Foreskin keratinocyte (primary cell): ENCODE measurements at places on chromosomes 16 and 17.

- no peak for DNase-seq
These were observed 9.9 kb downstream of the ITGB4 start for GRCh38 chr17:75731086-75731715.

DNA sequence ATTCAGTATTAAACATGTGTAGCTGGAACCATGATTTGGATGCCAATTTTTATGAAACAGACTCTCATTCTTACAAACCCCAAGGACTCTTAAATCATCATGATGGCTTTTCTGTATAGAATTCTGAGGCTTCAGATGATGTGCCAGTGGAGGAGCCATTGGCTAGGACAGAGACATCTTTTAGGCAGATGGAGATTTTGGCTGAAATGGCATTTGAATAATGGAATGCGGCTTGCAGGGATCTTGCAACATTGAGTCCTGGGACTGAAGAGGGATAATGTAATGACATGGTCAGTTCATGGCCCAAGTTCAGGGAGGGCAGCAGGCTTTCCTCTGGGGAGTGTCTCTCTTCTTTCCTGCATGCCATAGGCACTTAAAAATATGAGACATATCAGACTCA is 172.4 kb downstream of the ABCA8 start:
- no peak for DNase-seq

DNA sequence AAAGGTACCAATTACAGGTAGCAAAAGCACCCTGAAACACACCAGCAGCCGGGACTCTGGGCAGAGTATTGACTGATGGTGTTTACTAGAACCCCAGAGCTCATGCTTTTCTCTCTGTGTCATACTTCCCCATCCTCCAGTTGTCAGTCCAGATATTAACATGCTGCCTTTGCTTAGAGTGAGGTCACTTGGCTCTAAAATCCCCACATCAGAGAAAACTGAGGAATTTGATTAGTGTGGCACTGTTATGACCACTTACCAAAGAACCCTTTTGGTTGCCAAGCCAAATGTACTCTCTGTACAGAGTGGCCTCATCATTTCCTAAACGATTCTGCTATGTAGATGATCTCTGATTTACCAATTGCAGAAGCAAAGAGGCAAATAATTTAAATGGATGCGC is 80.4 kb downstream of the ABCC12 start:
- DNase-seq, result no peak

- peak; percentile 74 for DNase-seq
These were observed 75.6 kb downstream of the CHD9 start for GRCh38 chr16:53130159-53131049.

DNA sequence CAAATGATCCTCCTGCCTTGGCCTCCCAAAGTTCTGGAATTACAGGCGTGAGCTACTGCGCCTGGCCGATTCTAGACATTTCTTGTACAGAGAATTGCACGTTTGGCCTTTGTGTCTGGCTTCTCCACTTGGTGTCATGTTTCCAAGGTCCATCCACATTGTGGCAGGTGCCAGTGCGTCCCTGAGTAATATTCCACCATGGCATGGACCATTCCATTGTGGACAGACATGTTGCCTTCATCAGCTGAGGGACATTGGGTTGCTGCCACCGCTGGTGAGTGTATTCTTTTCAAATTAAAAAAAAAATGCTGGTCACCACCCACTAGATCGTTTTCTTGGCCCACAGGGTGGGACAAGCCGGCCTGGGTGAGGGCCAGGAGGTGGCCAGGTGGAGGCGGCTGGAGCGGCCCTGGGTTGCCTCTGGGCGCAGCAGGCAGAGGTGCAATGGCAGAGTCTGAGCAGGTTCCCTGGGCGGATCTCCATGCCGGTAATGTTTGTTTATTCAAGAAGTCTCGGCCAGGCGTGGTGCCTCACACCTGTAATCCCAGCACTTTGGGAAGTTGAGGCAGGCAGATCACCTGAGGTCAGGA is 274.1 kb downstream of the SEC14L1 start:
- no peak for DNase-seq

GRCh38 chr17:33050611-33051140 is 59.0 kb downstream of the SPACA3 start:
- no peak for DNase-seq

GRCh38 chr17:27743281-27743885 is 56.9 kb downstream of the NOS2 start:
- no peak for DNase-seq

DNA sequence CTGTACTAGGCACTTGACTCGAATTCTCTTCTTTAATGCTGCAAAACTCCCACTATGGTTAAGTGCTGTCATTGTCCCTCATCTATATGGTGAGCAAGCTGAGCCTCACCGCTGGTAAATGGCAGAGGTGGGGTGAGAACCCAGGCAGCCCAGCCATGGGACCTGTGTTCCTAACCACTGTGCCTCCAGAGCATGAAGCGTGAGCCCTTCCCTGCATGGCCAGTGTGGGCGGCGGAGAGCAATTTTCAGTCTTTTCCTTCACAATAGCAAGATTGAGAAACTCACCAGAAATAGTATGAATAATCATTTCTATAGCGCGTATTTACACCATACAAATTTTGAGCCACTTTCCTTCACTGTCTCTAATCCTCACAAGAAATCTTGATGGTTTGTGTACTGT is 9.2 kb downstream of the BFAR start:
- DNase-seq, result no peak

DNA sequence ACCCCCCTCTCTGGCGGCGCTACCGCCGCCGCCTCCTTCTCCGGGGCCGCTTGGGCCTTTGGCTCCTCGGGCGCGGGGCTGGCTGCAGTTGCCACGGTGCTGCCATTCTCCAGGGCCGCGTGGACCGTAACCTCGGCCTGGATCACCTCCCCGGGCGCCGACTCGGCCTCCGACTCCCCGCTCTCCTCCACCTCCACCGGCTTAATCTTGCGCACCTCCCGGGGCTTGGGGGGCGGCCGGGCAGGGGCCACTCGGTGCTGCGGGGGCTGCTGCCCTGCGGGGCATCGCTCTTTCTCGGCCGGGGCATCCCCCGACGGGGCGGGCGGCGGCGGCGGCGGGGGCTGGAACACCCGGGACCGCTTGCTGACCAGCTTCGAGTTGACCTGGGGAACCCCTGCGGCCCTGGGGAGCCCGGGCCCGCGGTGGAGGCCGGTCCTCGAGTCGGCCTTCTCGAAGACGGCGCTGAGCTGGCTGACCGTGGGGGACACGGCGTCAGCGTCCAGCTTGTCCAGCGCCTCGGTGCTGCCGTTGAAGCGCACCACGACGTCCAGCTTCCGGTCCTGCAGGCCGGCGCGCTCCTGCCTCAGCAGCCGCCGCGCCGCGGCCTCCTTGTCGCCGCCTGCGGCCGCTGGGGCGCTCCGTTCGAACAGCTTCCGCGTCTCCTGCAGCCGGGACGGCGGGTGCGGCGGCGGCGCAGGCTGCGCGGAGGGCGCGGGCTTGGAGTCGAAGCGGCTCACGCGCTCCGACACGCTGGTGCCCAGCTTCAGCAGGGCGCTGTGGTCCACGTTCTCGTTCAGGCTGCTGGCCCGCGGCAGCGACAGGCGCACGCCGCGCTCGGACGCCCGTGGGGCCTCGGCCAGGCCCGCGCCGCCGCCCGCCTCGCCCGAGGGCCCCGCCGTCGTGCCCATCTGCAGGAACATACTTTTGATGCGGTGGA is 792 bp downstream of the PPP1R9B start:
- DNase-seq, result no peak

- DNase-seq, result no peak
These were observed 791 bp downstream of the DNAI2 start for GRCh38 chr17:74274709-74275340.

DNA sequence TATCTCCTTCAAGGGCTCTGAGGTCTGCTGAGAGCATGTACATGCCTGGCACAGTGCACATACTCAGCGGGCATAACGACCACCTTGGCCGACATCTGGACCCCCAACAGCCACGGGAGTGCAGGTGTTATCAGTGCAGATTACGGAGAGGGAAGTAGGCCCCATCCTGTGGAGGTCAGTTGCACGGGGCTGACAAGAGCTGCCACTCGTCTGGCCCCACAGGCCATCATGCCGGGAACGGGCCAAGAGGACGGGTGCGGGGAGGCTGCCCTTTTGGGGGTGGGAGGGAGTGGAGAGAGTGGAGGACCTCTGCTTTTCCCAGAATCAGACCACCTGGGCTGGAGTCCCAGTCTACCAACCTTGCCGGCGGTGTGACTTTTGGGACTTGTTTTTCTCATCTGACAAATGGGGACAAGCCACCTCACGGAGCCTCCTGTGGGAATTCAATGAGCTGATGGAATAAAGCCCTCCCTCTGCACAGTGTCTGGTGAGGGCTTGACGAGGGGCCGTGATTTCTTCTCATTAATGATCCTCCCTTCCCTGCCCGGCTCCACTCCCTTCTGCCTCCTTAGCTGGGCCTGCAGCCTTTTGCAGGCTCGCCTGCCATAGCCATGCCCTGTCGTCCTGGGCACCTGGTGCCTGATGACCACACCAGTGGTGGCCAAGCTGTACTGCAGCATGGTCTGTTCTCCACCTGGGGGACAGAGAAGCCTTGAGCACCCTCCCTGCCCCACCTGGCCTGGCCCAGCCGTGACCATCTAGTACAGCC is 4.6 kb downstream of the PRSS33 start:
- DNase-seq, result no peak

DNA sequence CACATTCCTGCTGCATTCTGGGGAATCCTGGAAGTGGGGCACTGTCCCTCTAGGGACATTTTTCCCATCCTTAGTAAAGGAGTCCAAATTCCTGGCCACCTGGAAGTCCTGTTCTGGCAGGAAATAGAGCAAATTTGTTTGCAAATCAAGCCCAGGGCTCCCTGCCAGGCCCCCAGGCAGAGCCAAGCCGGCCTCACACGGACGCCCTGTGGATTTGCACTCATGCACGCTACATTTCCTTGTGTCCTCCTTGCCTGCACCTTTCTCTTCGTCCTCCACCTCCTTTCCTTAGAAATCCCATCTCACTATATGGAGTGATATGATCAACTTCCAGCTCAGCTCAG is 7.0 kb upstream of the CALB2 start:
- no peak for DNase-seq

DNA sequence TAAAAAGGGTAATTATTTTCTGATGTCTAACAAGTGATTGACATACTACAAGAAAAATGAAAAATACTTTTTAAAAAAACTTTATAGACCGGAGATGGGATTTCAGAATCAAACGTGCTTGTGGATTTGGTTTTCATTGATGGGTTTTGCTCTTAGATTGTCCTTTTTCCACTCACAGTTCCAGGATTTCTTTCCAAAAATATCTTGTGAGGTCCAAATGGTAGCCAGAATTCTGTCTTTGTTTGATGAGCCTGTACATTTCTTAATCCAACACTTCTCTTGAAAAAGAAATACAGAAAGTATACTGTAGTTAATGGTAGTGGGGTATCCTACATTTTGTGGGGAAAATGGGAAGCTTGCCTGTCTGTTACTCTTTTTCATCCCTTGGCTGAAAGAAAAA is 329.3 kb downstream of the KCNJ2 start:
- DNase-seq, result no peak

DNA sequence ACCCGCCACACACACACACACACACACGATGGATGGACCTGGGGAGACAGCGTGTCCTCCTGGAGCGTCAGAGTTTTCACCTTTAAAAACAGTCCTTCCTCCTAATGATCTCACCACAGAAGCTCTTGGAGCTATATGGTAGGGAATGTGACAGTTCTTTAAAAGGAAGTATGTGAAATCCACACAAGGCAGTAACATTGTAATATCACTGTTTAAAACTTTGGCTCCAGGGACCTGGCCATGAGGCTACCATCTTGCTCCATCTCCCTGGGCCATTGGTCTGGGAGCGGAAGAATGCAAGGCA is 302.4 kb downstream of the SOX9 start:
- DNase-seq, result no peak

- no peak for DNase-seq
These were observed 3.8 kb upstream of the TMC7 start for GRCh38 chr16:18979936-18980335.

DNA sequence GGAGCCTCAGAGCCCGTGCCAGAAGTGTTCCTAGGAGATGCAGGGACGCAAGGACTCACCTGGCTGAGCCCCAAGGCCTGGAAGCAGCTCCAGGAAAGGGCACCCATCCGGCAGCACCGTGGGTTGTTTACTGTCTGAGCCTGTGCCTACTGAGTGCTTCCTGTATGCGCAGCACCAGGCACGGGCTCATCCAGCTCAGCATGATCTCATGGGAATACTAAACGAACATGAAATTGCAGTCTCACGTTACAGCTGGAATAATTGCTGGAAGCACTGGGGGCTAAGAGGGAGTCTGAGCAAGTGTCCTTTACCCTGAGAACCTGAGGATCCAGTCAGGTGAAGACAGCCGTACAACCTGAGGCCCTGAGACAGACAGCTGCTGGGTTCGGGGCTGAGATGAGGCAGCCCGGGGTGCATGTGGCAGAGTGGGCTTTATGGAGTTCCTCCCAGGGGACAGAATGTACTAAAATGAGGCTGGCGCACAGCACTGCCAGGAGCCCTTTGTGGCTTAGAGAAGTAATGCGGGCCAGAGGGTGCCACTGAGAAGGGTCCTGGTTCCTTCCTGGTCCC is 5.4 kb downstream of the CTRL start:
- DNase-seq, result peak; percentile 24

- no peak for DNase-seq
These were observed 27.4 kb downstream of the NDEL1 start for GRCh38 chr17:8463099-8463498.

DNA sequence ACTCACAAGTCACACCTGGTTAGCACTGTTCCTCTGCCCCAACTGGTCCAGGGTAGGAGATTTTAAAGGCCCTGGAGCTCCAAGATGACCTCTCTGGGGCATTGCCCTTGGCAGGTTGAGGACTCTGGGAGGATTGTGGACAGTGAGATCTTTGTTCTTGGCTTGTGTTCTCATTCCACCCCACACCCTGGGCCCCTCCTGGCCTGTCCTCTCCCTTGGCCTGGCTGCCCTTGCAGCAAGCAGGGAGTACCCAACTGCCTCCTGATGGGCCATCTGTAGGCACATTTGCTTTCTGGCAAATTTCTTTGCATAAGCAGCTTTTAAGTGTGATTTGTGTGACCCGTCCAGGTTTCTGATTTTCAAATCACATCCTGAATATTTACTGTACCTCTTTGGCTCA is 239.6 kb downstream of the UTP18 start:
- DNase-seq, result no peak

GRCh38 chr17:75679706-75680211 is 12.6 kb downstream of the SAP30BP start:
- DNase-seq, result no peak

- no peak for DNase-seq
These were observed 7.1 kb upstream of the ERCC4 start for GRCh38 chr16:13912891-13913290.

- no peak for DNase-seq
These were observed at the start of gene TVP23A for GRCh38 chr16:10817963-10818941. TVP23A (minus strand) TSS chr16:10818794; CDS start chr16:10818493, 301 bp downstream.

DNA sequence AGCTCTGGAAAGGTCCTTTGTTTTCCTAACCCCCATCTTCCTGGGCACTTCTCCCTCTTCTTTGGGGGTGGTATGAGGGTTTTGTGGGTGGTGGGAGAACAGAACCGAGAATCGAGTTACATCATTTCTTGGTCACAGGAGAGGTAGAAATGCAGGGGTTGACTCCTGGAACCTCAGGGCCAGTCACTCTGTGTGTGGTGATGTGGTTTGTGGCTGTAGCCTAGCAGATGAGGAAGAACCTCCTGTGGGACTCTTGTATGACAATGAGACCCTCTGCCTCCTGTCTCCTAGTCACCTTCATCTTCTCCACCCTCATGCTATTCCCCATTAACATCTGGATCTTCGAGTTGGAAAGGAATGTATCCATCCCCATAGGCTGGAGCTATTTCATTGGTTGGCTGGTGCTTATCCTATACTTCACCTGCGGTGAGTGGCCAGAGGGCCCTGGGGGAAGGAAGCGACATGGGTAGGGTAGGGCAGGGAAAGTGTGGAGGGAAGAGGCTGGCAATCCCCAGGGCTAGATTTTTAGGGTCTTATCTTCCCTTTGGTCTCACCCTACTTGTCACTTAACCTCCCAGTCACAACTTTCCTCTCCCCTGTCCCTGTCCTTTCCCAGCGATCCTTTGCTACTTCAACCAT is 5.5 kb downstream of the ODF4 start:
- no peak for DNase-seq
